ENCODE measurements at places on chromosomes 12 and 14.

DNA sequence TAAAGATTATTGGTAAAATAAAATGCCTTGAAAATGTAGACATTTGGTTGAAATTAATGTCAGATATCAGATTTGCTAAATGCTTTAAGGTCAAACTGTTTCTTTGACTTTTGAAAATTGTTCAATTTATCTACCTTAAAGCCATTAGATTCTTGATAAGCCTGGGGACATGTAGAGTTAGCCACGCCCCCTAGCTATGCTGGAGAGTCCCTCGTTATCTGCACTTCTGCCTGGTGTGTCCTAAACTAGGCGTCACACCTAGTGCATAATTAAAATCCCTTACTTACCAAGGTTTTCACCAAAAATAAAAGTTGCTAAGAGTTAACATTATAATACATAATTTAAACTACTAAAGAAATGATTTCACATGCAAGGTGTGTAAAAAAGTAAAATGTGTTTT, 79.5 kb downstream of the EGLN3 start:
- DNase-seq: no peak

- no peak for DNase-seq
These were observed 48.7 kb upstream of the TRAF3 start for GRCh38 chr14:102728501-102728900.

GRCh38 chr12:115370650-115371049, 686.7 kb upstream of the TBX3 start:
- no peak for DNase-seq

DNA sequence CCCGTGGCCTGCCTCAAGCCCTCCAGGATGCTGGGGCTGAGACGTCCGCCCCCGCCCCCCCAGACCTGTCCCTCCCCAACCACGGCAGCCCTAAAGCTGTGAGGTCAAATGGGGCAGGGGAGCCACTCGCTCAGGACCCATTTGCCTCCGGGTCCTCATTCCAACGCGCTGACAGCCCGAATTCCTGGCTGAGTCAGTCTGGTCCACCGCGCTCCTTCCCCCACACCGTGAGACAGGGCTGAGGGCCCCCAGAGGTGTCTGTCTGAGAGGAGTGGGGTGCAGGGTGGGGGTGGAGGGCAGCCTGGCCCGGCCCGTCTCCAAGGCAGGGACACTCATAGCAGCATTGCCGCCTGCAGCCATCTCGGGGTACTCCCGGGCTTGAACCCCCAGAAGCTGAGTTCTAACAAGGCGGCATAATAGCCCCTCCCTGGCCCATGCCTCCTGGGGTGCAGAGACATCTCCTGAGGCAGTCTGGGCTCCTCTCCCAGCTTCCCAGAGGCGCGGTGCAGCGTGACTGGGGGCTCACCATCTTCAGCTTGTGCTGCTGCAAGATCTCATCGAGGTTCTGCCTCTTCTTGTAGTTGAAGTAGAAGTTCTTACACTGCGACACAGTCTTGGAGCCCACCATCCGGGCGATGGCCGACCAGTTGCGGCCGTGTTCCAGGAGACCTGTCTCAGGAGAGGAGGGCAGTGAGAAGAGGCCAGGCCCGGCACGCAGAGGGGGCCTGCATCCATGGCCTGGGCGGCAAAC, 90.5 kb downstream of the RFLNA start:
- no peak for DNase-seq

DNA sequence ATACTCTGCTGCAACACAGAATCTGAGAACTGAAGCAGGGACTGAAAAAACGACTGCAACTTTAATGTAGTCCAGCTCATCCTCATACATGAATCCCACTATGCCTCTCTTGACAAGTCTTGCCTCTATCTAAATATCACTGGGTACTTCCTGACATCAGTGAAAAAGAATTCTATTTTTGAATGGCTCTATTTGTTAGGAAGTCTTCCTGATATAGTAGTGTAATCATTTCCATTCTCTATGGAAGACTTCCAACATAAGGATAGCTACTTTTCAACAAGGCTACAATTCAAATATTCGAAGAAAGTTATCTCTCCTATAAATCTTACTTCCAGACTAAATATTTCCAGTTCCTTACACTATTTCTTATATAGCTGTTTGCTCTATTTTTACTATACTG, 167.5 kb downstream of the MDGA2 start:
- DNase-seq: no peak

GRCh38 chr14:96072076-96072475, 32.9 kb downstream of the C14orf132 start:
- DNase-seq: no peak

DNA sequence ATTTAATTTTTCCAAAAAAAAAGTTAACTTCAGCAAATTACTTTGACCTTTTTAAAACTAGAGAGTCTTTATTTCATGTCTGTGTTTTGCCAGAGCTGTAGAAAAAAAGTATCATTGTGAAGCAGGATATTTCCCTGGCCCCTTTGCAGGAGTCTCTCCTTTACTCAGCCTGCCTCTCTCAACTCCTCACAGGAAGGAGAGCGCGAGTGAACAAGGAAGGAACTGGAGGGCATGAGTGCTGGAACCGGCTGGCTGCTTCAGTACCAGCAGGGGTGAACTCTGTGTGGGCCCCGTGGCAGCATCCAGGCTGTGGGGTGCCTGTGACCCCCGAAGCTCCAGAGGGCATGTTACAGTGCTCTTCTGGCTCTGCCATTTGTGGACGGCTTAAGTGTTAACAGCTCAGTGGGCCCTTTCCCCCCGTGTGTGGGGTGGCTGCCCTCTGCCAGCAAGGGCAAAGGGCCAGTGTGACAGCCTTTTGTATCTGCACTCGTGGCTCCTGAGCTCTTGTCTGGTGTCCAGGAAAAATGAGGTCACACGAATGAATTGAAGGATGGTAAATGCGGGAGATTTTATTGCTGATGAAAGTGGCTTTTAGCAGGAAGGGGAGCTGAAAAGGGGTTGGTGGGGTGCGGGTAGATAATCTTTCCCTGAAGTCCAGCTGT, 76.6 kb upstream of the KCNH3 start:
- no peak for DNase-seq

DNA sequence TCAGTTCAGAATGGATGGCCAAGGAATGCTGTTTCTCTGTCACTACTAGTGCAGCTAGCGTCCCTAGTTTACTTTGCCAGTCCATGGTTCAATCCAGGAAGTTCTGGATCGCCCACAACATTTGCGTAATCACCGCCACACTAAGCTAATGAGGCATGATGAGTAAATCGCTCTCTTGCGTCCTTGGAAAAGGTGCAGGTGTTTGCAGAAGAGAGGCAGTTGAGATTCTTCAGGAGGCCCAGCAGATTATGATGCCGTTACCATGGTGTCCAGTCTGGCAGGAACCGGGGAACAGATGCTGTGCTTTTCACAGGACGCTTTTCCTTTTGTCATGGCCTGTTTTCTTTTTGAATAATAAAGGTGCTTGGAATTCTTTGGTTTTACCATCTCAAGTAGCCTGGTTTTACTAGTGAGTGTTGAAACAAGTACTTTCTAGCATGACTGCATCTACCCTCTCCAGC, 9.0 kb downstream of the TPH2 start:
- peak; percentile 43 for DNase-seq

GRCh38 chr14:30587141-30587540, 28.2 kb downstream of the G2E3 start:
- DNase-seq: no peak

GRCh38 chr14:44528180-44528579, 21.1 kb upstream of the FSCB start:
- no peak for DNase-seq

All from inflammatory macrophage (primary cell).